ENCODE measurements at places on chromosomes 3 and 15.

GRCh38 chr15:29396176-29396811 is 126.7 kb upstream of the NSMCE3 start:
- no peak for DNase-seq

DNA sequence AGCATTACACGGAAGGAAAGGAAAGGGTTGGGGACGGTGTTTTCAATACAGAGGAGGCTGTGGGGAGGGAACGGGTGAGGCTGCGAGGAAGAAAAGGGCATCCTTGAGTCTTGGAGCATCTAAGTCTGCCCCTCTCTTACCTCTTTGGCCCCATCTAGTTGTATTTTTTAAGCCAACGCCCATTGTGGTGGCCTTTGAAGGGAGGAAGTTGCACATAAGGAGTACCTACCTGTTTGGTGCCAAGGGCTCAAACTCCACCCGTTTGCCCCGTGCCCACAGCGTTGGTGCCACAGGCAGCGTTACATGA is 146.1 kb upstream of the UMPS start:
- DNase-seq = no peak

DNA sequence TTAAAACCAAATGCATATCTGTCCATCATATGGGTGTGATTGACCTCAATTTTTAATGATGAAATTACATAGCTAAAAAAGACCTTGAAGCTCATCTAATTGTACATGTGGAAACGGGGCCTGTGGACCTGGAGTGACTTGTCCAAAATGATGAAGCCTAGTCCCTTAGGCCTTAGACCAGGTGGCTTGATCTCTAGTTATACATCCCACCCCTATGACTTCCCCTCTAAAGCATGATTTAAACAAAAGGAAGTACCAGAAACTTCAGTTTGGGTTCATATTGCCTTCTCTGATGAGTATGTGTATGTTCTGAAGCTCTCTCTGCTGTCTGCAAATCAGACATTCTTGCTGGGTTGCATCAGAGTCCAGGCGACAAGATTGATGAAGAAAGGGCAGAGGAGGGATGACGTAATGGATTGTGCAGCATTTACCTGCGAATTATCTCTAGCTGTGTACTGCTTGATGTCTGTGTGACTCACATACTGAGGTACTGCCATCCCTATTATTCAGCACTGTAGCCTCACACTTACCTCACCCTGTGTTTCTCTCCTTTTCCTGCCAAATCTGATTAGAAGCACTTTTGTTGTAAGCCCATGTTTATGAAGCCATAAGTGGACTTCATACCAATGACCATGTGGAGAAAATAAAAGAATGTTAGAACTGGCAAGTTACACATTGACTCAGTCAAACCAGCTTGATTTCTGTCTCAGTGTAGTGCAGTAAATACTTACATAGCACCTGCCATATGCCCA is 111.5 kb downstream of the FILIP1L start:
- DNase-seq = no peak

GRCh38 chr3:109440353-109440752 is 103.0 kb upstream of the DPPA4 start:
- no peak for DNase-seq

DNA sequence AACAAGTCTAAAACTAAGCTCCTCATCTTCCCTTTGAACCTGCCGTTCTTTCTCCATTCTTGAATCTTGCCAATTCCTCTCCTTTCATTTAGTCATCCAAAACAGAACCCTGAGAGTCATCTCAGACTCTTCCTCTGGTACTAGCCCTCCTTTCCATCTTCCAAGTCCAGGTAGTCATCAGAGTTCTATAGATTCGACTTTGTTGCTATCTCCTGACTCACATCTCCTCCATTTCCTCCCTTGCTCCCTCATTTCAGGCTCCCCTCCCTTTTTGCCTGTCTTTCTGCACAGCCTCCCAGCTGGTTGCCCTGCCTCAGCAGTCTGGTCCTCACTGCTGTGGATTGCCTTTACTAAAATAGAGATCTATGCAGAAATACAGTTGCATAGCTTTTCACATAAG is 4.7 kb downstream of the ATG7 start:
- no peak for DNase-seq

GRCh38 chr15:90124507-90124906 is 22.2 kb upstream of the IDH2 start:
- DNase-seq = no peak

DNA sequence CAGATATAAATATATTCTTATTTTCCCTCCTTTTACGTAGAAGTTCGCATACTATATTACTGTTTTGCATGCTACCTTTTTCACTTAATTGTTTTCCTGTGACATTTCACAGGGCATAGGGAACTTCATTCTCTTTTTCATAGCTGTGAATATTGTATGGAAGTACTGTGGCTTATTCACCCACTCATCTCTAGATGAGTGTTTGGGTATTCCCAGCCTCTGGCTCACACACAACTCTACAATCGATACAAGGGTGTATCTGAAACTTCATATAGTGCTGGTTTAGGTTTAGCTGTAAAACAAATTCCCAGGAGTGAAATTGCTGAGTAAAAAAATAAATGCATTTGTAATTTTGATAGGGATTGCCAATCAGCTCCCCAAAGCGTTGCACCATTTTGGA is 55.3 kb upstream of the MAGI1 start:
- DNase-seq = no peak

GRCh38 chr3:194711913-194712312 is 26.2 kb downstream of the FAM43A start:
- DNase-seq = no peak

- DNase-seq = no peak
Observed at GRCh38 chr3:74693696-74694393, 79.4 kb upstream of the CNTN3 start.

DNA sequence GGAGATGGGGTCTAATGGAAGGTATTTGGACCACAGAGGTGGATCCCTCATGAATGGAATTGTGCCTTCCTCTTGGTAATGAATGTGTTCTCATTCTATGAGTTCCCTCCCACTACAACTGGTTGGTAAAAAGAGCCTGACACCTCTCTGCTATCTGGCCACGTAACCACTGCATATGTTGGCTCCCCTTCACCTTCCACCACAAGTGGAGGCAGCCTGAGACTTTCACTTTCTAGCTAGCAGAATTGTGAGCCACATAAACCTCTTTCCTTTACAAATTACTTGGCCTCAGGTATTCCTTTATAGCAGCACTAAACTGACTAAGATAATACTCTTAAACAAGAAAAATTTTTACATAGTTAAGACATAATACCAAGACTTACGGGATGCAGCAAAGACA is 155.3 kb downstream of the NR1I2 start:
- DNase-seq = peak; percentile 9

DNA sequence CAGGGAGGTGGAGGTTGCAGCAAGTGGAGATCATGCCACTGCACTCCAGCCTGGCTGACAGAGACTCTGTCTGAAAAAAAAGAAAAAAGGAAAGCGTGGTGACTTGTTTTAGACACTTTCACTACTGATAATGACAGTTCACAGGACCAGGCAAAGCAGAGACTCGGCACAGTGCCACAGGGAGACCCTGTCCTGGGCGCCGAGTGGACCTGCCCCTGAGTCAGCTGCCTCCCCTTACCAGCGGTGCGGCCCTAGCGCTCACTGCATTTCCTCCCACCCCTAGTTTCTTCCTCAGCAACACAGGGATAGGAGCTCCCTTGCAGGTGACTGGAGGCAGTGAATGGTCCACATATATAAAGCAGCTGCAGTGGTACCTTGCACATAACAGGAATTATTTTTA is 38.7 kb upstream of the NSMCE3 start:
- DNase-seq = no peak

All from CD4-positive, alpha-beta T cell treated with Interleukin-17A for 4 hours (primary cell).